DND-41 (cell line): ENCODE measurements at places on chromosomes 5 and 9.

DNA sequence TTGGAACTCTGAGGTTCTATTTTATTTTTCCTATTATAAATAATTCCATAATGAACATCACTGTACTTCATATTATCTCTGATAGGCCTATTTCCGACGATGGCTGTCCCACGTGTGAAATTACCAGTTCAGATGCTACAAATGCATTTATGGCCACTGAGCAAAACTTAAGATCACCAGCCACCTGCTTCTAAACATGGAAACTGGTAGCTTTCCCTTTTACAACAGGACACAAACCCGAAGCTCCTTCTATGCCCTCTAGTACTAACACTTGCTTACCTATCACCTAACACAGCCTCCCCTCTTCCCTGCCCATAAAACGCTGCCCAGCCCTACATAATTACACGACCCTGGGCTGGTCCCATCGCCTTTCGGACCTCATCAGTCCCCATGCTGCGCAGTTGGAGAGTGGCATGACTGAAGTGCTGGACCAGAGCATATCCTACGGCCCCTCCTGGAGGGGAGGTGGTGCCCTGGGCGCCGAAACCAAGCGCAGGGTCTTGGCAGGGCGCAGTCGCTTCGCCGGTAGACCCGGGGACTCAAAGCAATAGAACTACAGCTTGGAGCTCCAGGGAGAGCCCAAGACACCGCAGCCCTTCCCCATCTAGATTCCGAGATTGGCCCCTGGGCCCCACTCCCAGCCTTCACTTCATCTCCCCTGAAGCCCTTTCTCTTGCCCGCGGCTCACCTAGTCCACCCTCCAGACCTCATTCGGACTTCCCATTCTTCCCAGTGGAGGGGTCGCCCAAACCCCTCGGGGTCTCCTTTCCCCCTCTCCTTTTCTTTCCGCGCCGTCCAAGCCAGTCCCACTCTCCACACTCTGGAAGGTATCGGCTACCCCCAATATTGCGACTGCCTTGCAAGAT, 1.0 kb upstream of the SAP30L start:
- DNase-seq, result peak; percentile 30

- no peak for DNase-seq
Observed at GRCh38 chr5:137148655-137149054, 350.5 kb downstream of the SPOCK1 start.

DNA sequence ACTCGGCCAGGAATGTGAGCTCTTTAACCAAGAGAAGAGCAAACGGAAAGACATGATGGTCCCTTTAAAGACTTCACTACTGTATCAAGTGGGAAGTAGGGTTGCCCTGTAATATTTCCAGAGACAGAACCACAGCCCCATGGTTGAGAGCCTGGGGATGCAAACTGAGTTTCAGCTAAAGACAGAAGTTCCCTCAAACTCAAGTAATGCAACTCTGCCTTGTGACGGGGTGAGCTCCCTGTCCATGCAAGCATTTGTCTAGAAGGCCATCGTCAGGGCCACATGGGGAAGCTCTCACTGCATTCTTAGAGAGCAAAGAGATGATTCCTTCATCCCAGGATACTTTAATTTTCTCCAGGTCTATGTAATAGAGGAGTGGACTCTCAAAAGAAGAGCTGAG, 82.8 kb downstream of the INSYN2B start:
- DNase-seq, result no peak

- no peak for DNase-seq
Observed at GRCh38 chr5:38724301-38725030, 121.3 kb upstream of the OSMR start.
